ENCODE measurements at places on chromosomes 4 and X. TPM values are rescaled to one million over a fixed set of nuclear protein-coding genes. Genes with fewer than 3 reads are reported as not detected.
A peak's percentile ranks its signal among the peaks of the same experiment; 100 is the strongest.

GRCh38 chr4:179695175-179695574, 2252.9 kb upstream of the AGA start:
- no peak overlapping the region for H3K27ac ChIP-seq
- no peaks in the 10 kb centered on the region for H3K36me3 ChIP-seq
- no peak for DNase-seq
- H3K27me3 ChIP-seq, result no peaks in the 10 kb centered on the region

DNA sequence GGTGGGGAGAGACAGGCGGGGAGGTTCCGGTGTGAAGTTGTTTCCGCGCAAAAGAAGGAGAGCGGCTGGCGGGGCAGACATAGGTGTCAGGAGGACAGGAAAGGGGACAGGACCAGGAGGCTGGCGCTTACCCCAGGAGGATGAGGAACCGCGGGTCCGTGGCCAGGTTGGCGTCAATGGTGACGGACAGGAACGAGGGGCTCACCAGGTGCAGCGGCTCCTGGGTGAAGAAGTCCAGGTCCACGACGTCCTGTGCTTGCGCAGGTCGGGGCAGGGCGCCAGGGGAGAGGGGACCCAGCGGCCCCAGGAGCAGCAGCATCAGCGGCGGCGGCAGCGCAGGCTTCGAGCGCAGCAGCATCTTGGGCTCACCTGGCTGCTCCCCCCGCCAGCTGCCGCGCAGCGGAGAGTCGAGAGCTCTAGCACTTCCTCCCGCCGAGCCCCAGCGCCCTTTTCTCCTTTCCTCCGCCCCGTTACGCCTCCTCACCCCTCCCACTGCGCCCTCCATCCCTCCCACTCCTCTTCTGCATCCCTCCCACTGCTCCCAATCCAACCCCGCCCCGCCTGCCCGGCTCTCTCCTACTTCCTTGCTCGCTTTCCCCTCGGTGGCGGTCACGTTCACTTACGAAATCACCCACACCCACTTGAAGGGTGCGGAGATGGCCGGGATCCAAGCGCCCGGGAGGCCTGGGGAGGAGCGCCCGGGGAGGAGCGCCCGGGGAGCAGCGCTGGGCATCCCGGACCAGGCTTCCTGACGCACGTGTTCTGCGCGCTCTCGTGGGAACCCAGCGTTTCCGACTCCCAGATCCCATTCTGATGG, at the start of gene HPSE:
Gene HPSE (minus strand): TSS at position 424 of the 817 bp plus-strand sequence. CDS start 66 bp downstream, at position 358.
- peaks cover 6% of the 10 kb centered on the region for H3K4me1 ChIP-seq
- H3K27ac ChIP-seq, result no peak within 1 kb of the TSS
- H3K27me3 ChIP-seq, result peaks cover 36% of the 10 kb centered on the region

- H3K27ac ChIP-seq, result no peak overlapping the region
- no peaks in the 10 kb centered on the region for H3K27me3 ChIP-seq
- no peak overlapping the region for H3K4me3 ChIP-seq
- no peaks in the 10 kb centered on the region for H3K36me3 ChIP-seq
- no peaks in the 10 kb centered on the region for H3K4me1 ChIP-seq
Measured at GRCh38 chrX:68918202-68918601, 89.4 kb downstream of the EFNB1 start.

Gene TLL1
- total RNA-seq, result 0.39 TPM

GRCh38 chr4:112954286-112954685, 95.2 kb upstream of the ANK2 start:
- peaks cover 8% of the 10 kb centered on the region for H3K4me1 ChIP-seq
- H3K27ac ChIP-seq, result no peak overlapping the region
- no peak for DNase-seq
- no peaks in the 10 kb centered on the region for H3K36me3 ChIP-seq
- no peak overlapping the region for H3K4me3 ChIP-seq
- H3K27me3 ChIP-seq, result no peaks in the 10 kb centered on the region

DNA sequence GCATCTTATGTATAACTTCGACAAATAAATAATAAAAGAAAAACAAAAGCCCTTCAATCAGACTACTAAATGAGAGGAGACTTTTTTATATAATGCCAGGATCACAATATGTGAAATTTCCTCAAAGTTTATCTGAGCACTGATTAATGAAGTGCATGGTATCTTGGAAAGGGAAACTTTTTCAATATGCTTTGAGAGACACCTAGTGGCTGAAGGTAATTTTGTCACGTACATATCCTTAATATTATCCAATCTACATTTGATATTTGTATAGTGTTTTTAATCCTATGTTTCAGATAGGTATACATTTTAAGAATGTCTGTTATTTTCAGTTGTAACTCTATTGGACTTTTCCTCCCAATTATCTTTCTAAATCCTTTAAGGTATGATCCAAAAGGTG, 146.8 kb downstream of the KLHL4 start:
- H3K36me3 ChIP-seq, result no peaks in the 10 kb centered on the region
- peaks cover 6% of the 10 kb centered on the region for H3K4me1 ChIP-seq
- no peak overlapping the region for H3K27ac ChIP-seq

GRCh38 chr4:2792711-2793585, at the start of gene SH3BP2:
TSS of gene SH3BP2 (plus strand) at chr4:2793085. CDS start at chr4:2820618, 27,533 bp downstream.
- peak within 1 kb of the TSS; percentile 61 for H3K4me3 ChIP-seq
- peak; percentile 90 for DNase-seq
- peaks cover 5% of the 10 kb centered on the region for H3K4me1 ChIP-seq
- no peaks in the 10 kb centered on the region for H3K36me3 ChIP-seq
- no peak within 1 kb of the TSS for H3K27ac ChIP-seq

- DNase-seq, result no peak
- no peaks in the 10 kb centered on the region for H3K36me3 ChIP-seq
- no peak overlapping the region for H3K27ac ChIP-seq
- H3K27me3 ChIP-seq, result no peaks in the 10 kb centered on the region
- no peak overlapping the region for H3K4me3 ChIP-seq
Measured at GRCh38 chrX:123339221-123339905, 155.3 kb downstream of the GRIA3 start.

Gene S100P
- total RNA-seq, result 0.43 TPM

DNA sequence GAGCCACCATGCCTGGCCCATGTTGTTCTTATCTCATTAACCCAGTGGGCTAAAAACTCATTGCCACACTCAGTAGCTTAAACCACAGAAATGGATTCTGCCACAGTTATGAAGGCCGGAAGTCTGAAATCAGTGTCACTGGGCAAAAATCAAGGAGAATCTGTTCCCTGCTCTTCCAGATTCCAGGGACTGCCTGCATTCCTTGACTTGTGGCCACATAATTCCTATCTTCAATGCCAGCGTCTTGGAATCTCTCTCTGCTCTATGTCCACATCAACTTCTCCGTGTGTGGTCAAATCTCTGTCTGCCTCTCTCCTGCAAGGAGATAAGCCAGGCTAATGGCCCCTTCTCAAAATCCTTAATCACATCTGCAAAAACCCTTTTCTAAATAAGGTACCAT, 4.1 kb upstream of the WFS1 start:
- no peaks in the 10 kb centered on the region for H3K36me3 ChIP-seq
- no peaks in the 10 kb centered on the region for H3K27me3 ChIP-seq
- H3K4me3 ChIP-seq, result no peak overlapping the region
- H3K27ac ChIP-seq, result no peak overlapping the region
- peaks cover under 1% of the 10 kb centered on the region for H3K4me1 ChIP-seq
- no peak for DNase-seq

DNA sequence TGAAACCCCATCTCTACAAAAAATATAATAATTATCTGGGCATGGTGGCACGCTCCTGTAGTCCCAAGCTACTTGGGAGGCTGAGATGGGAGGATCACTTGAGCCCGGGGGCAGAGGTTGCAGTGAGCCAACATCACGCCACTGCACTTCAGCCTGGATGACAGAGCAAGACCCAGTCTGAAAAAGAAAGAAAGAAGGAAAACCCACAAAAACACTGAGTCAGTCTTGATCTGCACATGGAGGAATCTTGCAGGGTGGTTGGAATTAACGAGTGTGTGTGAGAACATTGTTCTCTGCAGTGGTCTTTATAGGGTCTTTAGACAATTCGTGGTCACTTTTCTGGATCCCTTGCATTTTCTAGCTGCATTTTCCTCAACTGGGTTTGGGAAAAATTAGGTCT, 23.2 kb downstream of the ADD1 start:
- no peak for DNase-seq
- H3K27ac ChIP-seq, result peak overlapping the region; percentile 92
- peaks cover 62% of the 10 kb centered on the region for H3K4me1 ChIP-seq
- no peak overlapping the region for H3K4me3 ChIP-seq
- no peaks in the 10 kb centered on the region for H3K36me3 ChIP-seq

- no peaks in the 10 kb centered on the region for H3K27me3 ChIP-seq
- peaks cover 28% of the 10 kb centered on the region for H3K4me1 ChIP-seq
- H3K27ac ChIP-seq, result no peak overlapping the region
- no peak overlapping the region for H3K4me3 ChIP-seq
Measured at GRCh38 chr4:153332936-153333335, 11.6 kb upstream of the MND1 start.

Gene HSFX1
- not detected for total RNA-seq

- no peaks in the 10 kb centered on the region for H3K27me3 ChIP-seq
- DNase-seq, result no peak
- H3K4me3 ChIP-seq, result no peak overlapping the region
- H3K36me3 ChIP-seq, result no peaks in the 10 kb centered on the region
- H3K4me1 ChIP-seq, result no peaks in the 10 kb centered on the region
Measured at GRCh38 chr4:22245294-22245693, 270.6 kb downstream of the ADGRA3 start.

- H3K27me3 ChIP-seq, result no peaks in the 10 kb centered on the region
- no peak for DNase-seq
- no peaks in the 10 kb centered on the region for H3K36me3 ChIP-seq
- no peak overlapping the region for H3K27ac ChIP-seq
Measured at GRCh38 chrX:38206036-38206435, 14.6 kb downstream of the SRPX start.

GRCh38 chr4:7457201-7458065, 22.7 kb upstream of the PSAPL1 start:
- no peaks in the 10 kb centered on the region for H3K36me3 ChIP-seq
- H3K27ac ChIP-seq, result no peak overlapping the region
- H3K4me3 ChIP-seq, result no peak overlapping the region
- no peaks in the 10 kb centered on the region for H3K4me1 ChIP-seq
- no peaks in the 10 kb centered on the region for H3K27me3 ChIP-seq
- DNase-seq, result no peak

GRCh38 chr4:123257591-123257990, 139.0 kb upstream of the SPRY1 start:
- no peaks in the 10 kb centered on the region for H3K27me3 ChIP-seq
- H3K27ac ChIP-seq, result no peak overlapping the region
- H3K36me3 ChIP-seq, result no peaks in the 10 kb centered on the region
- no peak overlapping the region for H3K4me3 ChIP-seq
